T-helper 1 cell (primary cell): ENCODE measurements at places on chromosomes 5 and 9.

DNA sequence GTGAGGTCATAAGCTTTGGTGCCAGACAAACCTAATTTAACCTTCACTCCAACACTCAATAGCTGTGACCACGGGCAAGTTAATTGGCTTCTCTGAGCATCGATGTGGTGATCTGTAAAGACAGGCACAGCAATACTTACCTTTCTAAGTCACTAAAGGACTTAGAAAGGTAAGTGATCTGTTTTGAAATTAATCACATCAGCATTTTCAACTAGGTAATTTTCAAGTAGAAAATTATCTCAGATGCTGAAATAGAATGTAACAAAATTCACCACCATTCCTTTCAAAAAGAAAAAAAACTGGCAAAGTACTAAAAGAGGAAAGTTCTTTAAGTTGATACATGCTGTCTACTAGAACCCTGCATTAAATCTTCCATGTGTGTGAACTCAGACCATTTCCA, 354.5 kb downstream of the ICE1 start:
- no peak for DNase-seq

DNA sequence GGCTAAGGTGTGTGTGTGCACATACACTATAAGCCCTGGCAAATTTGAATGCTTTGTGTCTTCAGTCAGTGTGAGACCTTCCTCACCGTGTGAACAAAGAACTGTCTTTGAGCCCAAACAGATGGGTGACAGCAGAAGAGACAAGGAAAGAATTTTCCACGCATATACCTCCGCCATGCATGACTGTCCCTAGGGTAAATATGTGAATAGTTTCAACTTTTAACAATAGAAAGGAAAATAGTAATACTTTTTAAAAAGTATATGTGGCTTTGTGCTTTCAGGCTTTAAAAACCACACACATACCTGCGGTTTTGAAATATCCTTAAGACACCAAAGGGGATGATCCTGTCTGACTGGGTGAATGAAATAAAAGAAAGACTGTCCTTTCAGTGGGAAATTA, 438.6 kb upstream of the MPDZ start:
- DNase-seq, result no peak

- DNase-seq, result no peak
These were observed 2.5 kb downstream of the LPAR1 start for GRCh38 chr9:111035543-111036428.

GRCh38 chr5:133514456-133514855, 97.9 kb downstream of the FSTL4 start:
- no peak for DNase-seq
